ENCODE measurements at places on chromosomes 5 and 9.
A peak's percentile ranks its signal among the peaks of the same experiment; 100 is the strongest.

DNA sequence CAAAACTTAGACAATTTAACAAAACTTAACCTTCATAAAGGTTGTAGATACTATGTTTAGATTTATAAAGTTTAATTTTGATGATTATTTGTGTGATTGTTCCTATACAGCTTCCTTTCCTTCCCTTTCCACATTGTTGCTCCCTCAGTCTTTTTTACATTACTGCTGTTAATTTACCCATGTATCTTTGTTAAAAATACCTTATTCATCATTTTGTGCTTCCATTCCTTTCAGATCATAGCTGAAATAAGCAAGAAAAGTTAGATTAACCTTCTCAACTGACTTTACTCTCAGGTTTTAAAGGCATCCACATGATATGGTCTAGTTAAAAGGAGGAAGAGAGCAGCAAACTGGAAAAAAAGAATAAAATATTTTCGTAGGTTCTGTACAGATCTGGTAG lies 2.0 kb downstream of the SMAD5 start:
- DNase-seq, result no peak

DNA sequence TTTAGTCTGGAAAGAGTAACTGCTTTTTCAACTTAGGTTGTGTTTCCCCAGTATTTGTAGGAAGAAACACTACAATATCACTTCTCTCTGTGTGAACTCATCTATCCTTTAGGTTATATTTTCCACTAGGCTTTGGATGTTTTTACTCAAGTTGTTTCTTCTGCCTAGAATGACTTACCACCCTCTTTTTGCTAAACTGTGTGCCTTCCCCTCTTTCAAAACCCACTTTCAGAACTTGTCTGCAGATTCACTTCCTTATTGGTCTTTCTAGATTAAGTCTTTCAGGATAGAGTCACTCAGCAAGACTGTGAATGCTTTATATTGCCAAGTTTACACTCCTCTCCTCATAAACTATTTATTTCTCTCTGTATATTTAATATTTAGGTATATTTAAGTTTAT lies 14.2 kb upstream of the CAST start:
- no peak for DNase-seq

- no peak for DNase-seq
These were observed 26.2 kb downstream of the SLC35A4 start for GRCh38 chr5:140590861-140591260.

DNA sequence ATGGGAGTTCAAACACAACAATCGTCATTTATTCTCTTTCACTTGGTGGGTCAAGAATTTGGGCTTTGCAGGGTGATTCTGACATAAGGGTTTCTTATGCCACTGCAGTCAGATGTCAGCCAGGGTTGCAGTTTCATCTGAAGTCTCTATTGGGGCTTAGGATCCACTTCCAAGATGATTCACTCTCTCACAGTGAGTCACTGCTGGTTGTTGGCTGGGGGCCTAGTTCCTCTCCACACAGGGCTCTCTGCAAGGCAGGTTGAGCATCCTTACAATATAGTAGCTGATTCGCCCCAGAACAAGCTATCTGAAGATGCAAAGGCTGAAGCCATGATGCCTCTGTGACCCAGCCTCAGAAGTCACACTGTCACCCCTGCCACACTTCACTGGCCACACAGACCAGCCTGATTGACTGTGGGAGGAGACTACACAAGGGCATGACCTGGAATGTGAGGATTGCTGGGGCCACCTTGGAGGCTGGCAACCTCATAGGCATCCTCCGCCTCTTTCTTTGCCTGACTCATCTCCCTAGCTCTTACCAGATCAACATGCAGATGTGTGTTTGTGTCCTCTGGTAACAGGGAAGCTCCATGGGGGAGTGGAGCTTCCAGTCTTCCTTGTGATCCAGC lies 4.5 kb upstream of the CARD19 start:
- DNase-seq, result peak; percentile 73

GRCh38 chr5:131224387-131225201 lies 39.3 kb upstream of the CDC42SE2 start:
- peak; percentile 18 for DNase-seq

GRCh38 chr5:136014049-136015002 lies 14.5 kb upstream of the TGFBI start:
- no peak for DNase-seq

DNA sequence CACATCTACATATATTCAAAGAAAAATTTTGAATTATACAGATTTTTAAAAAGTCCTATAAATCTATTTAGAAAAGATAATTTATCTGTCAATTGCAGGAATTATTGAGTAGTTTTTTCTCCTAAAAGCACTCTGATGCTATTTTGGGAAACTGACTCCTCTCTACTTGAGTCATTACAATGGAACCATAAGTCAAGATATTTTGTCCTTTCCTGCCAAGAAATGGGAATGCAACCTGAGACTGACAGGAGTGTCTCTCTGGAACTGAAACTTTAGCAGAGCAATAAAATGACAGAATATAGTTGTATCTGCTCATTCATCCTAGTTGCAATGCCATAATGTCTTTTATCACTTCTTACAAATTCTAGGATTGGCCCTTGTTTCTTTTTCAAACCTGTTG lies 48.6 kb downstream of the CARTPT start:
- DNase-seq, result no peak

- DNase-seq, result no peak
These were observed 184.6 kb upstream of the PUM3 start for GRCh38 chr9:3028535-3028934.

DNA sequence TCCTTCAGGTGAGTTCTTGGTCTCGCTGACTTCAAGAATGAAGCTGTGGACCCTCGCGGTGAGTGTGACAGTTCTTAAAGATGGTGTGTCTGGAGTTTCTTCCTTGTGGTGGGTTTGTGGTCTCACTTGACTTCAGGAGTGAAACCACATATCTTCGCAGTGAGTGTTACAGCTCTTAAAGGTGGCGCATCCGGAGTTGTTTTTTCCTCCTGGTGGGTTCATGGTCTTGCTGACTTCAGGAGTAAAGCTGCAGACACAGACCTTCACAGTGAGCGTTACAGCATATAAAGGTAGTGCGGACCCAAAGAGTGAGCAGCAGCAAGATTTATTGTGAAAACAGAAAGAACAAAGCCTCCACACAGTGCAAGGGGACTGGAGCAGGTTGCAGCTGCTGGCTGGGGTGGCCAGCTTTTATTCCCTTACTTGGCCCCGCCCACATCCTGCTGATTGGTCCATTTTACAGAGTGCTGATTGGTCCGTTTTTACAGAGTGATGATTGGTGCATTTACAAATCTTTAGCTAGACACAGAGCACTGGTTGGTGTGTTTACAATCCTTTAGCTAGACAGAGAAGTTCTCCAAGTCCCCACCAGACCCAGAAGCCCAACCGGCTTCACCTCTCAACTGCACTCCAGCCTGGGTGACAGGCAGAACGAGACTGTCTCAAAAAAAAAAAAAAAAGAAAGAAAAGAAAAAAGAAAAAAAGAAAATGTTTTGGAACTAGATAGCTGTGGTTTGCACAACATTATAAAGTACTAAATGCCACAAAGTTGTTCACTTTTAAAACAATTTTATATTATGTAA lies 9.1 kb upstream of the ERMP1 start:
- peak; percentile 73 for DNase-seq

DNA sequence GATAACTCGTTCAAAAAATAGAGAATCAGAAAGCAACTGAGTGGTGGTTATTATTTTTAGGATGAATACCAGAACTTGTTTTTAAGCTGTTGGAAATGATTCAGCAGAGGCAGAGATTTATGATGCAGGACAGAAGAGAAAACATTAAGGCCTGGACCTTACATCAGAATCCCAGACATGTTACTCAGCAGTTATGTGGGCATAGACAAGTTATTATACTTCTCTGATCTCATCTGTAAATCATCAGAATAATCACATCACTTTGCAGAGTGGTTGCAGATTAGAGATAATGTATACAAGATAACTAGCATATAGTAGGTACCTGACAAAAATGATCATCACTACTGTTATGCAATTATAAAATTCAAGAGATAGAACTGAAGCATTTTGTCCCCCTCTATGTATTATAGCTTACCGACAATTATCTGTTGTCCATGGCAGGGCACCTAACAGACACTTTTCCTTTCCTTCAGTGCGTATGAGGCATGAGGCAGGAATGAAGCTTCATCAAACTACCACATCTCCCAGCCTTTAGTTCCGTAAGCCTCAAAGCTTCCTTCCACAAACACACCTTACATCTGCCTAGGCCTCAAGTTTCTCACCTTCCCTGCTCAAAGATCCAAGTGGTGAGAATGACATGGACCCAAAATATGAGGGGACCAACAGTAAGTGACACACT lies 165.9 kb downstream of the DENND1A start:
- DNase-seq, result no peak

DNA sequence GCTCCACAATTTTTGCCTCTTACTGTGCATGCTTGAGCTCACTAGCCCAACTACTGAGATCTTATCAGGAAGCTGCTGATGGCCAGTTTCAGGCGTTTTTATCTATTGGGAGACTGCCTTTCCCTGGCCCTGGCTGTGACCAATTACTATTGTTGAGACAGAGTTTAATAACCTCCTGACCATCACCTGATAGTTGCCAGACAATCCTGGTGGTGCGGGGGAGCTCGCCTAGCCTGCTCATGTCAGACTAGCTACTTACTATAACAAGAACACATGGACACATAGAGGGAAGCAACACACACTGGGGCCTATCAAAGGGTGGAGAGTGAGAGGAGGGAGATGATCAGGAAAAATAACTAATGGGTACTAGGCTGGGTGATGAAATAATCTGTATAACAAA lies 13.0 kb upstream of the OXCT1 start:
- no peak for DNase-seq

DNA sequence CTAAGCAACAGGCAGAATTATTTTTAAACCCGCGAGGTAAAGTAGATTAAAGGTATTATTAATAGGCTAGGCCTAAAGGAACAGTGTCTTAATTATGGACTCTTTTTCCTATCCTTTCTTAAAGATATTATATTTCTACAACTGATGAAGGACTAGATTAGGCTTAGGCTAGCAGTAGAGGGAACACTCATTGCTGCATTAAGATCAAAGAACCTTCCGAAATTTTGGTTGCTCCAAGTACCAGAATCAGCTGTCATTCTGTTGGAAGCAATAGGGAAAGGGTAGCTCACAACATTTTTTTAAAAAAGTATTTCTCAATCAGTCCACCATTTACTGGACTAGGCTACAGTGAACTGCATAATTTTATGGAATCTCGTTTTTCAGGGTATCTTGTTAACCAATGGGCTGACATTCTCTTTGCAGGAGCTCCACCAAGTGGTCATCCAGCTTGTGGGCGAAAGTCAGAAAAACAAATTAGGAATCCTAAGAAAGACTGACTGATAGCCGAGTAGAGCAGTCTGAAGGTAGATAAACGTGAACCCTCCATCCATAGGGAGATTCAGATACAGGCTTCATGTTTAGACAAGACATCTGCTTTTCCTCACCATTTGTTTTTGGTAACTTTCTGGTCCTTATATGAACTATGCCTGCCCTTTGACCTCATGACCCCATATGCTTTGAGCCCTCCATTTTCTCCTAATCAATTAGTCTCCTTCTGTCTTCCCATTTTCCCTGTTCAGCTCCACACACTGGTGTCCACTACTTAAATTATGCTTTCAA lies 103.6 kb upstream of the CHD1 start:
- DNase-seq, result peak; percentile 43

DNA sequence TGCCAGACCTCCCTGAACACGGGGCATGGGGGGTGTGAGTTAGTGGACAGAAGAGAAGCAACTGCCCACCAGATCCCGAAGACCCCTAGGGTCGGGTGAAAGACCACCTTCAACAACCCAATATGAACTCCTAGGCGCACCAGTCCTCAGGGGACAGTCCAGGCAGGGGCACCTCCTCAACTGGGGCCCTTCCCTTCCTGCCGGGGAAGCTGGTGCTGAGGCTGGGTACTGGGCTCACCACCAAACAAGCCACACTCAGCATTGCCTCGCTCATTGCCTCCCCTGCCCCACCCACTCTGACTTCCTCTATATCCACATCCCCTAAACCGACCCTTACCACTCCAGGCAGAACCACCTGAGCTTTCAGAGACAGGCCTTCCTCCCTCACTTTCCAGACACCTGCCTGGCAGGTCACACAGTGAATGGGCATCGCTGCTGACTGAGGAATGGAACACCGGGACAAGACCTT lies 42.5 kb downstream of the SEMA4D start:
- DNase-seq, result peak; percentile 48

GRCh38 chr5:104540448-104540847 lies 977.9 kb upstream of the NUDT12 start:
- no peak for DNase-seq

DNA sequence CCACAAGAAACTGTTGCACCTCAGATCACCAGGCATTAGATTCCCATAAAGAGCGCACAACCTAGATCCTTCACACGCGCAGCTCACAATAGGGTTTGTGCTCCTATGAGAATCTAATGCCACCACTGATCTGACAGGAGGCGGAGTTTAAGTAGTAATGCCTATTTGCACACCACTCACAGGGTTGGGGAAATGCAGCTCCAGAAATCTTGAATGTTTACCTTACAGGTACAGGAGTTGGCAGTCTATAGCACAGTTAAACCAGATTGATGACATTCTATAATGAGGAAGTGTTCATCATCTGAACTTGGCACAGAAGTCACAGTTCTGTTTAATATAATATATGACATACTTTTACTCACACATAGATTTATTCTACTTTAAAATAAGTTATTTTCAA lies 732.2 kb upstream of the ZNF608 start:
- no peak for DNase-seq

DNA sequence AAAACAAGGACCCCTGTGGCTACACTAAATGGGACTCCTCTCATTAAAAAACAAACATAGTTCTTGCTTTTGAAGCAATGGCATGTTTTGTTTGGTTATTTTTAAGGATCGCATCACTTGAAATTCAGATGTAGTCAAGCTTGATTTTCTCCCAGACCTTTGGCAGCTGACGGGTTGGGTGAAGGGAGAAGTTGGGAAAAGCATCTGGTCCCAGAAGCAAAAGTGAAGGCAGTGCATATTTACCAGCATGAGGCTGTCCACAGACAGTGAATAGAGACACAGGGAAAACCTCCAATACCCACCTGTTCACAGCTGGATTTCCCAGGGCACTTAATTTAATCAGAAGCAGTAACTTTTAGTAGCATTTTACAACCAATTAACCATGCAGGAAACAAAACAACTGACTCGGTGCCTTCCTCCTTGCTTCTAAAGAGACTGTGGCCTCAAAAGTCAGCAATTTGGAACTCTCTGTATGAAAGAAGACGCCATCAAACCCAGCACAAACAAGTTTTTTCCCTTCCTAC lies 245.4 kb downstream of the EBF1 start:
- no peak for DNase-seq

- no peak for DNase-seq
These were observed 193.1 kb downstream of the DAB2IP start for GRCh38 chr9:121844562-121844961.

DNA sequence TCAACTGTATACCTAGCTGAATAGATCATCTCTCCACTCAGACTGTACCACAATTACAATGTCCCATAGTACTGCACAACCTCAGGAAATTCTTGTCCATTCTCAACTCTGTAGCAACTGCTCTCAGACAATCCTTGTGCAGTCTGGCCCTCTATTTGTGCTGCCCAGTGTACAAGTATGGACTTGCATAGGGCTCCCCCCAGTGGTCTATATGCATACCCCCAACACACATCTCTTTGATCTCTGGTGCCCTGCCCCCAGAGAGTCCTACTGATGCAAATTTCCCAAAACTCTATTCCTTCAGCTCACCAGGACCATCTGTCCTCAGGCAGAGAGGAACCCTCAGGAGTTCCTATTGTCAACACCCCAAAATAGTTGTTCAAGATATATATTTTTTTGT lies 205.3 kb downstream of the SLCO4C1 start:
- no peak for DNase-seq

All from CD4-positive, alpha-beta T cell treated with Interleukin-4 for 4 hours (primary cell).